ENCODE measurements at places on chromosomes 2 and 18.

DNA sequence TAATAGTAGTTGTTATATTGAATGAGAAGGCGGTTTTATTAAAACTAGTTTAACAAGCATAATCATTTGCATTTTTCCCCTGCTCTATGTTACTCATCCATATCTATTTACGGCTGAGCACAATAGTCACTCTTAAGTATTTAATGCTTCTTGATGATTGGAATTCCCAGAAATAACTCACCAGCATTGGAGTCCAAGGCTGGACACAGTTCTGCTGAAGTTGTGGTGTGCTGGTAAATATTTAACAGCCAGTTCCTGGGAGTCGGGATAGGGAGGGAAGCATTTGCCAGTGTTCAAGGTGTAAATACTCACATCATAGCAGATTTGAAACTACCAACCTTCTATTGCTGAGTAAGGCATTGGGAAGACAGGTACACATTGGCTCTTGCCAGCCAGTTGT is 315.1 kb downstream of the MTX2 start:
- DNase-seq, result no peak

DNA sequence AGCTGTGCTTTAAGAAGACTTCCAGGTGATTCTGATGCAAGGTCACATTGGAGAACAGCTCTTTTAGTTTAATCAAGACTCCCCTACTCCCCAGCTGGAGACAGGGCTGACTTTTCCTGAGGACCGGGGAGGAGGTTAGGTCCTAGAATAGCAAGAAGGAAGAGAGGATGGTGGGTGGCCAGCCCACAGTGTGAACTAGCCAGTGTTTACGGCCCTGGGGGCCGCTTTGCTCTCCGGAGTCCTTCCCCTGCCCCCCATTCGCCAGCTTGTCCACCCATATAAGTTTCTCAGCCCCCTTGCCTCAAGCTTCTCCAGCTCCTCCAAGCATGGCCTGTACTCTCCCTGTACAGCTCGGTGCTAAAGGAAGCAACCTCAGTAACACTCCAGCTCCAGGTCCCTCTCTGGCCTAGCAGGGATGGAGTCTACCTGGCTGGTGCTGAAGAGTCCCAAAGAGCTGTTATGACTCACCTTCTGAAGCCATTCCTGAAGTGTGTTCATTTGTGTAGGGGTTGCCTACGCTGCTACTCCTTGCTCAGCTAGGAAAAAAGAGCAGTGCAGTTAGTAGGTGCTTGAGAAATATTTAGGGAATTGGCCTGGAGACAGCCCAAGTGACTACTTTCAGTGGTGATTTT is 7.9 kb downstream of the INPP4A start:
- no peak for DNase-seq

GRCh38 chr18:79859314-79859713 is 61.6 kb downstream of the KCNG2 start:
- no peak for DNase-seq

- DNase-seq, result peak; percentile 62
Measured at GRCh38 chr2:229408356-229408755, 137.3 kb upstream of the PID1 start.

DNA sequence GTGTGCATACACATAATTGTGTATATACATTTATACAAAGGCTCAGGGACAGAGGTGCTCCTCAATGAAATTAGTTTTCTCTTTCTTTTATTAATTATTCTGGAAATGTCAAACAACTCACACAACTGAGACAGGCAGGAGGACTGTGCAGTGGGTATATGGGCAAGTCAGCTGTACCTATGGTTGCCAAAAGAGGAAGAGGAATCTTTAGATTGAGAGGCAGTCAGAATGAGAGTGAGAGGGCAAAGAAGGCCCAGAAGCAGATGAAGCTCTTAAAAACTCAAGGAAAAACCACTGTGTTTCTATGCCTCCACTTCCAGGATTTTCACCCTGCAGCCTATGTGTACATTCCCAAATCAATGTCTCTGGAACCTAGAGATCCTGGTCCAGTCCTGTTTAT is 79.1 kb downstream of the CACNB4 start:
- no peak for DNase-seq

GRCh38 chr18:8525692-8526091 is 83.5 kb upstream of the RAB12 start:
- no peak for DNase-seq

GRCh38 chr18:77095391-77096371 is 36.9 kb downstream of the MBP start:
- peak; percentile 48 for DNase-seq

DNA sequence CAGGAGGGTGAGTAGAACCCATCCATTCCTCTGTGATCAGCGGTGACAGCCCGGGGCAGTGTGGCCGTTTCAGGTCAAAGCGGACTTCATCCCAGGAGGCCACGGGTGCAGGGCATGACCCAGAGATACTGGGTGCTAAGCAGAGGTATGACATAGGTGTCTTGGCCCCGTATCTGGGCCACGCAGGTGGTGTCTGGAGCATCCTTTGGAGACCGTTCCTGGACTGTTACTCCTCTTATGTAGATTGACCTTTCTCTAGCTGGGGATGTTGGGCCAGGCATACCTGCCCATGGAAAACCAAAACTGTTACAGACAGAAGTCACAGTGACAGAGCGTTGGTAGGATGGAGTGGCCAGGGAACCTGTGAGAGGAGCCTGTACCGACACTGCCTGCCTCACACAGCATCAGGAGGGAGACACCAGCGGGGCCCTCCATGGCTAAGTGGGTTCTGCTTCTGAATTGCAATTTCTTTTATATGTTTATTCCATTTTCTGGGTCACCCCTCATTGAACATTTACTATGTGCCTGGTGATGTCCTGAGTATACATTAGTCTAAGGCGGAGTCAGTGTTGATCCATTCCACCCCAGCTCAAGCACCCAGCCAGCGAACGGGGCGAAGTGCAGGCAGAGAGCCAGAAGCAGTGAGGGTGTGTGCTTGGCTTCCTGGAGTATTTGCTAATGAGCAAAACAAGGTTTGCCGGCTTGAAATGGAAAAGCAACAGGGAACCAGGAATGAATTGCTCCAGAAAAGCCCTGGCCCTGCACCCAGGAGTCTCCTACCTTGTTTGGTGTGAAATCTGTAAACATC is 141.7 kb downstream of the SH3RF3 start:
- no peak for DNase-seq

DNA sequence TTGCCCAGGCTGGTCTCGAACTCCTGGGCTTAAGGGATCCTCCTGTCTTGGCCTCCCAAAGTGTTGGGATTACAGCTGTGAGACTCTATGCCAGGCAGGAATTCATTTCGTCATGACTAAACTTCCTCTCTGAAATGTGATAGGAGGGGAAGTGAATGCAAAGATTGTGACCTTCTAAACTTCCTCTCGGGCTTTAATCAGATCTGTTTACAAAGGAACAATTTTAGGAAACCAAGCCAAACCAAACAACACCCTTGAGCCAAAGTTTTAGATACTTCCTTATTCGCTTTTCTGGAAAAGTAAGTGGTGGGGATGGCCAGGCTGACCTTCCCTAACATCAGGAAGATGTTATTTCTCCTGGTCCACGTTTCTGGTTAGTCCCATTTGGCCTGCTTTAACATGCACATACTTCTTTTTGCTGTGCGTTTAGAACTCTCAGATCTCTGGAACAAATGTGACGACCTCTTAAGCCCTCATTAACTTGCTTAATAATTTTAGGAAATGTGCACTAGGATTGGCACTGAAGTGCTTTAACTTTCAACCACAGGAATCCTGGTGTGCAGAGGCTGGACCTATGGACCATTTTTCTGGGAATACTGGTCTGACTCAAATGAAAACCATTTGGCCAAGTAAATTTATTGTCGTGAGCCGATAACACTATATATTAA is 33.2 kb upstream of the YES1 start:
- DNase-seq, result no peak

- DNase-seq, result no peak
Measured at GRCh38 chr2:190159453-190159852, 96.9 kb upstream of the MSTN start.

DNA sequence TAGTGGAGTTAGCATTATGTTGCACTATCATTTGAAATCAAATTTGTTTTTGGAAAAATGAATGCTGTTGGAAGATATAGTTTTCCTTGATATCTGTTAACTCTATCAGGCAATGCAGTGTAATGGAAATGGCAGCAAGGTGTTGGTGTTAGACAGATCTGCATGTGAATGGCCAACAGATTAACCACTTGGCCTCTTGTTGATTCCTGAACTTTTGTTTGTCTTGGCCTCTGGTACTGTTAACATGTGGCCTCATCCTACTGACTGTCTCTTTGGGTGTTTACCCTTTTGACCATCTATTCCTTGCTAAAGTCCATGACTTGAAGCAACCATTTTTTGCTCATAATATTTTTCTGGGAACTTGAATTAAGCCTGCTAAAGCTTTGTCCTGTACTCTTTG is 110.2 kb upstream of the CDH2 start:
- DNase-seq, result no peak

DNA sequence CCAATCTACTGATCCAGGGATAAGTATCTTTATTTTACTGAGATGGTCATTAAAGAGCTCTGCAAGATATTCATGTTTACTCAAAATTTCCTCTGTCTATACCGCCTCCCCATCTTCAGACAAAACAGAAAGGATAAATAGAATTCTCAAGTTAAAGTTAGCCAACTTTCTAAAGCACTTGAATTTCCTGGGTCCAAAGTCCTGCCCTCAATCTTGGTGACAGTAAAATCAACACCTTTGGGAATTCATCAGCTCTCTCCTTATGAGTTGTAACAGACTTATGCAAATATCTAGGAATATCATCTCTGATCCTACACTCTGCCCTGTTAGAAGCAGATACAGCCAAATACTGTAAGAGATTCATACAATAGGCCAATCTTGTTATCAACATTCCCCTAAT is 122.5 kb upstream of the HAAO start:
- DNase-seq, result no peak
